D721Med (cell line): ENCODE measurements at places on chromosomes 5 and 9.

GRCh38 chr9:19119801-19120440 lies 7.4 kb downstream of the PLIN2 start:
- no peak for DNase-seq

DNA sequence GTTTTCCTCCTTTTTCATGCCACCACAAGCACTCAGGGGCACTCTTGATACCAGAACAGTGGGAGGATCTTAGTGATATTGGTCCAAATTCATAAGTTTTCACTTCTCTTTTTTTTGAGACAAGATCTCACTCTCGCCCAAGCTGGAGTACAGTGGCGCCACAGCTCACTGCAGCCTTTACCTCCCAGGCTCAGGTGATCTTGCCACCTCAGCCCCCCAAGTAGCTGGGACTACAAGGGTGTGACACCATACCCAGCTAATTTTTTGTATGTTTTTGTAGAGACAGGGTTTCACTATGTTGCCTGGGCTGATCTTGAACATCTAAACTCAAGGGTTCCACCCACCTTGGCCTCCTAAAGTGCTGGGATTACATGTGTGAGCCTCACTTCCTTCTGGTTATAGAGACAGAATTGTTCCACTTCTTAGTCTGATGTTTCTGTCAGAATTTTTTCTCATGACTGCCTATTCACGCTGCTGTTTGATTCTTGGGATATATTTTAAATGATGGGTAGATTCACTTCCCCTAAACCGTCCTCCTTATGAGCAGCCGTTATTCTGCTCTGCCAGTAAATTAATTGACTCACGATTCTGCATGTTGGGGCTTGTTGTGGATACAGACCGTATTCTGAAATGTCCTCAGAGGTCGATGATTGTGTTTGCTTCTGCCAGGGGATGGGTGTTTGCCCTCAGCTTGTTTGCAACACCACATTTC lies 30.8 kb downstream of the MTAP start:
- no peak for DNase-seq

GRCh38 chr5:4572311-4573100 lies 567.6 kb upstream of the ADAMTS16 start:
- no peak for DNase-seq

DNA sequence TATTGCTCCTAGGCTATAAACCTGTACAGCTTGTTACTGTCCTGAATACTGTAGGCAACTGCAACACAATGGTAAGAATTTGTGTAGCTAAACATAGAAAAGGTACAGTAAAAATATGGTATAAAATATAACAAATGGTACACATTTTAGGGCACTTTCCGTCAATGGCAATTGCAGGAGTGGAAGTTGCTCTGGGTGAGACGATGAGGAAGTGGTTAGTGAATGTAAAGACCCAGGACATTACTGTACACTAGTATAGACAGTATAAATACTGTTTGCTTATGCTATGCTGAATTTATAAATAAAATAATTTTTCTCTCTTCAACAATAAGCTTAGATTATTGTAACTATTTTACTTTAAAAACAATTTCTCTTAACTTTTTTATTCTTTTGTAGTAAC lies 15.6 kb upstream of the ADRB2 start:
- no peak for DNase-seq

GRCh38 chr9:99807276-99807852 lies 14.3 kb upstream of the NR4A3 start:
- no peak for DNase-seq

DNA sequence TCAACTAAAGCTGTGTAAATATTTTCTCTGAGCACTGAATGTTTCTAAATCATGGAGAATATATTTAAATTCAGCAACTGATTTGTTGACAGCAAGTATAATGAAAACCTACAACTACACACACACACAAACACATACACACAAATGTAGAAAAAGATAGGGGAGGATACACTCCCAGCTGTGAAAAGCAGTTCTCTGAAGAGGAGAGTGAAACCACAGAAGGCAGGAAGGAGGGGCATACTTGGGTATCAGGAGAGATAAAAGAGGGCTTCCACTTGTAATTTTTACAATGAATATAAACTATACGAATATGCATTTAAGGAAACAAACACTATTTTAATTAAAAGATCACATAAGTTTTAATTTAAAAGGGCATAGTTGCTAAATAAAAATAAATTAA lies 227.8 kb upstream of the SLC24A2 start:
- no peak for DNase-seq

- no peak for DNase-seq
Measured at GRCh38 chr5:104526866-104527265, 964.3 kb upstream of the NUDT12 start.
